Tongue (tissue), 3 donors: ENCODE measurements at places on chromosomes 1 and 21. TPM values are rescaled to one million over a fixed set of nuclear protein-coding genes. Genes with fewer than 3 reads are reported as not detected.

GRCh38 chr1:93223023-93223675 lies 42.6 kb downstream of the CCDC18 start:
- DNase-seq: no peak

DNA sequence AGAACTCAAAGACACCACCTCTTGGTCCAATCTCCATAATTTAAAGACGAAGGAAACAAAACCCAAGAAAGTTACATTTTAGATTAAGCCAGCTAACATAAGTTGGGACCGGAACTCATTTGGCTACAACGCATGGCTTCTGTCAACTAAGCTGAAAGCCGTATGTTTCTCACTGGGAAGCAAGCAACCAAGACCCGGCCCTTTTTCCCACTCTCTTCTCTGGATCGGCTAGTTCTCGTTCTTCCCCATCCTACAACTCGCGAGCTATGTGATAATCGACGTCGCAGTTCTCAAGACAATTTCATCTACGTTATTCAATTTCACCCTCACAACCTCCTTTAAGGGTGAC lies 601 bp downstream of the CCT8 start:
- no peak for DNase-seq

DNA sequence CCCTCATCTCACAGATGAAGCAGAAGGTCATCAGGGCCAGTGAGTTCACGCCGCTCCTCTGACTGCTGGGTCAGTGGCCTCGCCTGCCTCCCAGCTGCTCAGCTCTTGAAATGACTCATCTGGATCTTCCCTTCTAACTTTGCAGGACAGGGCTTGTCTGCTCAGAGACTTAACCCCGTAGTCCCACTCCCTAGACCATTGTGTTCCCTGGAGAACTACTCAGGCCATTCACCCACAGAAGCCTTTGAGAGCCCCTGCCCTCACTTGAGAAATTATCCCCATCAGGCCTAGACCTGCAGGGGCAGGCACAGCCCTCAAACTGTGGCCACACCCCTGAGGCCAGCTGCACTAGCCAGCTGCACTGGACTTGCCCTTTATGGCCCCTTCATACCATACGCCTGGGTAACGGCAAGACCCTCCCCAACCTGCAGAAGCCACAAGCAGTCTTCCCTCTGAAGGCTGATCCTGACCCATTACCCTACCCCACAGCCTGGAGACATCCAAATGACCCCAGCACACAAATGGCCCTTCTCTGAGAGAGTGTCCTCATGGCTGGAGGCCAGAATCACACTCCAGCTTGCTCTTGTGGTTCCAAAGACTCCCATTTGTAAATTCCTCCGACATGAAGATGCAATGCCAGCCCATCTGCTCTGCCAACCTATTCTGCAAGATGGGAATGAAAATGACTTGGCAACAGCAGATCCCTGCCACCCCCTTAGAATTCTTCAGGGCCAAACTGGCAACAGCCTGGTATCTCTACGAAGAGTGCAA lies 33.2 kb downstream of the RCSD1 start:
- peak; percentile 62 for DNase-seq

- no peak for DNase-seq
These were observed 170.3 kb upstream of the DUSP10 start for GRCh38 chr1:221912230-221912629.

DNA sequence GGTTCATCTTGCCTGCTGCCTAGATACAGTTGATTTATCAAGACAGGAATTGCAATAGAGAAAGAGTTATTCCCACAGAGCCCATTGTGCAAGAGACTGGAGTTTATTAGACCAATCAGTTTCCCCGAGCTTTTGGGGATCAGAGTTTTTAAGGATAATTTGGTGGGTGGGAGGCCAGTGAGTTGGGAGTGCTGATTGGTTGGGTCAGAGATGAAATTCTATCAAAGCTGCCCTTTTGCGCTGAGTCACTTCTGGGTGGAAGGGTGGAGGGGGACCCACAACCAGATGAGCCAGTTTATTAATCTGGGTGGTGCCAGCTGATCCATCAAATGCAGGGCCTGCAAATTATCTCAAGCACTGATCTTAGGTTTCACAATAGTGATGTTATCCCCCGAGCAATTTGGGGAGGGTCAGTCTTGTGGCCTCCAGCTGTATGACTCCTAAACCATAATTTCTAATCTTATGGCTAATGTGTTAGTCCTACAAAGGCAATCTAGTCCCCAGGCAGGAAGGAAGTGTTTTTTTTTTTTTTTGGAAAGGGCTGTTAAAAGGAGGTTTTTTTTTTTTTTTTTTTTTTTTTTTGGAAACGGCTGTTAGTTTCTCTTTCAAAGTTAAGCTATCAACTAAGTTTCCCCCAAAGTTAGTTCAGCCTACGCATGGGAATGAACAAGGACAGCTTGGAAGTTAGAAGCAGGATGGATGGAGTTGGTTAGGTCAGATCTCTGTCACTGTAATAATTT lies 7.4 kb downstream of the SLC16A4 start:
- no peak for DNase-seq

Gene KIRREL1
- 46.2 TPM for total RNA-seq

DNA sequence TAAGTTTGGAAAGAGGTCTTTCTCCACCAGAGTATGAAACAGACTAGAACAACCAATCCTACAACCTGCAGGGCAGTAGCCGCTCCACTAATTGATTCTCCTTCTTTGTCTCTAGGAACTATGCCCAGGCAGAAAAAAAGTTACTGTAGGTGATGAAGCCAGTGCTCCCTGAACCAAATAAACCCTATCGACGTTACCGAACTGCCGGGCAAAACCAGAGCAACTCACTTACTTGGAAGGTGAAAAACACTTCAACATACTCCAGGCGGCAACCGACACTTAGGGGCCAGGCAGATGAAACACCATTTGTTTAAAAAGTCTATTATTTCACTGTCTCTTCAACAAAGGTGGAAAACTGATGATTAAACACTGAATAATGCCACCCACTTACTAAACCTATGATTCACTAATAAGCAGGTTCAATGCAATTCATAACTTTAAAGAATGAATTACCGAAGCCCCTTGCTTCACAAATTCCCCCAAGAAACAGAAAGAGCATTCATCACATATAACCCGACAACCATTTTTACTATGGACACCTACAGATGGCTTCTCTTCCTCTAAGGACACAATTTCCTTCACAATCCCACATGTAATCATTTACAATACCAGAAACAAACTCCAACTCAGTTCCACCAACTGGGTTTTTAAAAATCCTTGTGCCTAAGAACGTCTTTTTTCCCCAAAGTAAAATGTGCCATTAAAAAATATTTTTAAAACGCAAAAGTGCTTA lies 1.6 kb downstream of the NRIP1 start:
- DNase-seq: peak; percentile 42

DNA sequence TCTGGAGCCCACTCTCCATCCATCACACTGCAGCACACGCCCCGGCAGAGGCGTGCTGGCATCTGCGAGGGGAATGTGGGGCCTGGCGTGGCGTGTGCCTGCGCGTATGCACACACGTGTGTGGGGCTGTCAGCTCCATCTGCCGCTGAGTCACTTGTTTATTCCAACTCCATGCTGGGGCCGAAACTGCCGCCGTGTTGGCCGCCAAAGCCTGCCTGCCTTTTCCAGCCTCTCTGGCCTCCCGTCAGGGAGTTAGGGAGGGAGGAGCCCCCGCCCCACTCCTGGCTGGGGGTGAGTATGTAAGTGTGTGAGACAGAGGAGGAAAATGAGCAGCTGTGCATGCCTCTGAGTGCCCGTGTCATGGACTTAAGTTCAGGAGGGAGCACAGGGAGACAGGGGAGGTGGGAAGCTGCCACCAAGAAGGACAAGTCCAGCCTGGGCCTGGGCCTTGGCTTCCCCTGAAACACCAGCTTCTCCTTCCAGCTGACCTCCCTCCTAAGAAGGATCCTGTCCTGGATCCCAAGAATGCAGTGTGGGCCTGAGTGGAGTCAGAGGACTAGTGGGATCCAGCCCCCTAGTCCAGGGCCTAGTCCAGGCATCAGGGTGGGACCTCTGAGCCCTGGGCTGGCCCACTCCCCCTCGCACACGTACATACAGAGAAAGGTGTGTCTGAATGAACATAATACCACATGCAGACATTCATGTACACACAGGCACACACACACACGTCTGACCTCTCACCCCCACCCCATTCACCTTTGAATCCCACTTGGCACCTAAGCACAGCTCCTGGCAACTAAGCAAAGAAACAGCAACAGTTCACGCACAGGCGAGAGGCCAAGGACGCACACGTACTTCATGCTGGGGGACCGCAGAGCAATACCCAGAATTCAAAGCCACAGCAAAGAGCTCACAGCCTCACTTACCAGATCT lies 24.7 kb downstream of the MEF2D start:
- DNase-seq: peak; percentile 59

- DNase-seq: no peak
These were observed 47.2 kb downstream of the KLHDC7A start for GRCh38 chr1:18527921-18528320.

GRCh38 chr1:154713005-154713404 lies 105.0 kb upstream of the ADAR start:
- no peak for DNase-seq

- DNase-seq: no peak
These were observed 7.8 kb upstream of the SLC6A9 start for GRCh38 chr1:44038876-44039657.

Gene CRB1
- total RNA-seq: 1.2 TPM

Gene WDR64
- not detected for total RNA-seq

GRCh38 chr1:177794376-177794991 lies 175.4 kb downstream of the SEC16B start:
- DNase-seq: no peak

DNA sequence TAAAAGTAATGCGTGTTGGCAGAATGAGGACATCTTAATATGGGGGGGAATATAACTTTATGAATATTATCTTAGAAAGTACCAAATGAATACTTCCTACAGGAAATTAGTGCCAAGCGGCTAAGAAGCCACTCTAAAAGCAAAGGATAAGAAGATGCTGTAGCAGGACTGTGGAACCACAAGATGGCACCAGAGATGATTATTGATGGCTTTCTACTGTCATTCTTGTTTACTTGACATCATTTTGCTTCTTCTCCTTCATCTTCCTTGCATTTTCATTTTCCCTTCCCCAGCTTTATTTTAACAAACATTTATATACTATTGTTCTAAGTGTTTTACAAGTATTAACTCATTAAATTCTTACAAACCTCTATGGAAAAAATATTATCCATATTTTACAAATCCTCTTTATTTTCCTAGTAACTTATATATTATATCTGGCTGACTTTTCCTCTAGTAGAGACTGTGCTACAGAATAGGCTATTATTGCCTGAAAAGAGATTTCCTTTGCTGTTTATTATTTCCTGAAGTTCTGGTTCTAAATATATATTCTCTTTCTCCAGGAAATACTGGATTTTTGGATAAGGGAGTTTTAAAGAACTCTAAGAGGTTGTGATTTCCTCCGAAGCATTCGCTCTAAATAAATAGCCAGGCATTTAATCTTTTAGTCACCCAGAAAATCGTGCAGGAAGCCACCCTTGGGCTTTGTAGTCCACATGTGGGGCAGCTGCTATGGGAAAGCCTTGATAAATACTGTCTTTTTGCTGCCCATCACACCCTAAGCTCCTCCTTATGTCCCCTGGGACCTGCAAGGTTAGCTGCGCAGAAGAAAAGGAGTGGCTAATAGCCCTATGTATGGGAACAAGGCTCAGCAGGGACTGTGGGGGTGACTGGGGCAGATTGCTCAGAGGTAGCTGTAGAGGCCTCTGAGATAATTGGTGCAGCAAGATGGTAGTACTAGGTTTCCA lies 69.8 kb downstream of the TPR start:
- peak; percentile 11 for DNase-seq

Gene PGLYRP4
- total RNA-seq: 0.31 TPM

GRCh38 chr1:93771843-93772242 lies 90.2 kb upstream of the BCAR3 start:
- DNase-seq: no peak

Gene CD52
- not detected for total RNA-seq

DNA sequence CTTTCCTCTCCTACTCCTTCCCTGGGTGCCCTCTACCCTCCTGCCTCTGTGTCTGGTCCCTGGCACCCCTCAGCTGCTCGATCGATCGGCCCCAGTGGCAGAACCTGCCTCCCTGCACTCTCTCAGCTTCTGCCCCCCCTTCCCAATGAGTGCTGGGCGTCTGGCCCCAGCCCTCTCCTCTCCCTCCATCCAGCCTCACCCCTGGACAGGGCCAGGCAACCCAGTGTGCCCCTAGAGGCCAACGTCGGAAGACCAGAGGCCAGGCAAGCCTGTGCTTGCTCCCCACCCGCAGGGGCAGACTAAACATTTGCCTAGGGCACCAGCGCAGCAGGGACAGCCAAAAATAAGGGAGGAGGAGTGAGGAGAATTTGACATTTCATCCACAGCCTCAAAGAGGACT lies 43.5 kb downstream of the LGR6 start:
- DNase-seq: no peak

Gene TOR3A
- total RNA-seq: 44.0 TPM
